ENCODE measurements at places on chromosomes 5 and 9. TPM values are rescaled to one million over a fixed set of nuclear protein-coding genes. Genes with fewer than 3 reads are reported as not detected.

GRCh38 chr5:32928761-32929160 lies 217.6 kb downstream of the NPR3 start:
- no peak for DNase-seq

- no peak for DNase-seq
Measured at GRCh38 chr9:77177894-77178794, 810 bp downstream of the VPS13A start.

DNA sequence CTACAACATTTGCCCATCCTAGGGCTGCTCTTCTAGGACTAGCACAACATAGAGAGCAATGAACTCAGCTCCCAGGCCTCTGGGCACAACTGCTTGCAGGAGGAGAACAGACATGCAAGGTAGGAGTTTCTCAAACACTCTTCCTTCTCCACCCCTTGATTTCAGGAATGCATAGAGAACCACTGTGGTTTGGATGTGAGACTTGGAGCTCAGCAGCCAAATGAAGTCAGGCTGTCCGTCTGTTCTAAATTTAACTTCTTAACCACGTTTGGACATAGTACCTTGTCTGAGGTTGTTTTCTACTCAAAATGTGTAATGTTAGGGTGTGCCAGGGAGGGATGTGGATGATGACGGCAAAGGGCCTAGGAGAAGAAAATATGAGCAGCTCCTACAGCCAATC lies 515.1 kb upstream of the TNC start:
- DNase-seq = peak; percentile 79

GRCh38 chr9:84285381-84285780 lies 55.2 kb downstream of the SLC28A3 start:
- no peak for DNase-seq

DNA sequence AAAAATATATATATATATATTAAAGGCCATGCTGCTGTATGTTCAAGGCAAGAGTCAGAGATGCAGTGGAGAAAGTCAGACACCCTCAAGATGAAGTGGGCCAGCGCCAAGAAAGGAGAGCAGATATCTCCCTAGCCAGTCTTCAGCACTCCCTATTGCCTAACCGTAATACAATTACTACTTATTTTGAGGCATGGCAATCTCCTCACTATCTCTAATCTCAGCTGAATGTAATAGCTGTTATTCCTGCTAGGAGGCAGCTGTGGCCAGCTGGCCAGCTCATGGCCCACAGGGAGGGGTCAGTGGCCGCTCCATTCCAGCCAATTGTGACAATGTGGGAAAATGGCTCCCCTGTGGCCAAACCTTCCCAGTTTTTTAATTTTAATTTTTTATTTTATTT lies 87.5 kb upstream of the FBXW11 start:
- DNase-seq = no peak

- DNase-seq = no peak
Measured at GRCh38 chr9:93308158-93308602, 124.2 kb downstream of the WNK2 start.

DNA sequence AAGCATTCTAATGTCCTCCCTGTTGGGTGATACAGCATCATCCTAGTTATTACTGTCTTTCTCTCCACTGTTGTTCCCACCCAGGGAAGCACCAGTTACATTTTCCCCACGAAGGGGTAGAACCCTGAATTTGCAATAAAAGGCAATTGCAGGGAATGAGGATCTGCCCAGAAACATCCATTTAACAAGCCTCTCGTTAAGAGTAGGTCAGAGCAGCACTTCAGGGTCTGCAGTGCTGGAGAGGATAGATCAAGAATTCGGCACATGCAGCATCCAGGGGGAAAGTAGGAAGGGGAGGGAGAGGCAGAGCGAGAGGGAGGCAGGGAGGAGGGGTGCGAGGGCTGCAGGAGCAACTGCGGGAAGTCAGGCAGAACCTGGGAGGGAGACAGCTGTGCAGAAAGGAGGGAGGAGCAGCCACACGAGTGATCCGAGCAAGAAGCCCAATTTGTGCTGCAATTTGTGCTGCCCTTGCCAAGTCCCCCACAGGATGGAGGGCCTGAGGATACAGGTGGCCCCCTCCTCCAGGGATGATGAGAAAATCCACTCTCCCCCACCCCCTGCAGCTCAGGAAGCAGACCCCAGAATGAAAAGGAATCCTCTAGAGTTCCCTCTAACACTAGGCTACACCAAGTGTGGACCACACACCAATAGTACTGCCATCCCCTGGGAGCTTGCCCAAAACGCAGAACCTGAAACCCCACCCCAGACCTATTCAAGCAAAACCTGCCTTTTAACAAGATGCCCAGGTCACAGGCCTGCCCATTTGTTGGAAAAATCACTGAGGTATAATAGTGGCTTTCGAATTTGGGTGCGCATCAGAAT lies 62.2 kb downstream of the EPB41L4B start:
- DNase-seq = no peak

DNA sequence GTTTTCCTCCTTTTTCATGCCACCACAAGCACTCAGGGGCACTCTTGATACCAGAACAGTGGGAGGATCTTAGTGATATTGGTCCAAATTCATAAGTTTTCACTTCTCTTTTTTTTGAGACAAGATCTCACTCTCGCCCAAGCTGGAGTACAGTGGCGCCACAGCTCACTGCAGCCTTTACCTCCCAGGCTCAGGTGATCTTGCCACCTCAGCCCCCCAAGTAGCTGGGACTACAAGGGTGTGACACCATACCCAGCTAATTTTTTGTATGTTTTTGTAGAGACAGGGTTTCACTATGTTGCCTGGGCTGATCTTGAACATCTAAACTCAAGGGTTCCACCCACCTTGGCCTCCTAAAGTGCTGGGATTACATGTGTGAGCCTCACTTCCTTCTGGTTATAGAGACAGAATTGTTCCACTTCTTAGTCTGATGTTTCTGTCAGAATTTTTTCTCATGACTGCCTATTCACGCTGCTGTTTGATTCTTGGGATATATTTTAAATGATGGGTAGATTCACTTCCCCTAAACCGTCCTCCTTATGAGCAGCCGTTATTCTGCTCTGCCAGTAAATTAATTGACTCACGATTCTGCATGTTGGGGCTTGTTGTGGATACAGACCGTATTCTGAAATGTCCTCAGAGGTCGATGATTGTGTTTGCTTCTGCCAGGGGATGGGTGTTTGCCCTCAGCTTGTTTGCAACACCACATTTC lies 30.8 kb downstream of the MTAP start:
- DNase-seq = peak; percentile 95

RELL2 gene
- 16.3 TPM for total RNA-seq

C9orf50 gene
- not detected for total RNA-seq

ANXA2R gene
- 0.49 TPM for total RNA-seq
